ENCODE measurements at places on chromosomes 1 and 21.
A peak's percentile ranks its signal among the peaks of the same experiment; 100 is the strongest.

- DNase-seq = no peak
Measured at GRCh38 chr1:24266398-24266941, 52.7 kb upstream of the GRHL3 start.

GRCh38 chr1:17094664-17095063 is 24.6 kb downstream of the PADI2 start:
- no peak for DNase-seq

GRCh38 chr1:244155661-244156060 is 104.6 kb downstream of the ZBTB18 start:
- DNase-seq = no peak

DNA sequence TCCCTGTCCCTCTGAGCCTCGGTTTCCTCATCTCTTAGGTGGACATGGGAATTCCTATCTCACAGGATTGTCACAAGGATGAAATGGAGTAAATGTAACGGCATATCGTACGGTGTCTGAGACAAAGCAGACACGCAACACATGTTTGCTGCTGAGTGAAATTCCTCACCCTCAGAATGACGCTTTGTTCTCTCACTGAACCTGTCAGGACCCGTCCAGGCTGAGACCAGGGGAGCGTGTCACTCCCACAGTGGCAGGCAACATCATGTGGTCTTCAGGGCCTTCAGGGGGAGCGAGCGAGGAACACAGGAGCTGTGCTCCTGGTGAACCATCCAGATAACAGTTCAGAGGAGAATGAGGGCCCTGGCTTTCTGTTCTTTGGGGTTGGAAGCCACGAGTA is 74.2 kb downstream of the TOMM20 start:
- DNase-seq = no peak

GRCh38 chr21:38869946-38870345 is 64.2 kb downstream of the ETS2 start:
- DNase-seq = no peak

DNA sequence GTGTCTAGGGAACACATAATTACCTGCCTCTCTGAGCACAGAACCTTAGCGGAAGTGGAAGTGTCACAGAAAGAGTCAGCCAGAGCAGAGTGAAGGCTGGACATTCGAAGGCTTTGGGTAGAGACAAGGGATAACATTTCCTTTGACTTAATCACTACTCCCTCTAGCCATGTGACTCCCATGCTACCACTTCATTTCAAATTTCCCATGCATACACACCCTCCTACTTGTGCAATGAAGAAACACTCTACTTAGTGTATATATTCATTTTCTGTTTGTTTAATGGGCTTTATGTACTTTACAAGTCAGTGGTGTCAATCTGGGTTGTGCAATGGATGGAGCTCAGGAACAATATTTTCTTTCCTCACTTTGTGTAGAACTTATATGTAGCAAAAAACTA is 6.9 kb downstream of the ANKRD35 start:
- no peak for DNase-seq

GRCh38 chr1:151002051-151002450 is 4.7 kb downstream of the MINDY1 start:
- DNase-seq = no peak

- no peak for DNase-seq
Measured at GRCh38 chr1:158078569-158079080, 85.2 kb downstream of the KIRREL1 start.

- no peak for DNase-seq
Measured at GRCh38 chr1:92940541-92940940, 20.7 kb downstream of the DIPK1A start.

DNA sequence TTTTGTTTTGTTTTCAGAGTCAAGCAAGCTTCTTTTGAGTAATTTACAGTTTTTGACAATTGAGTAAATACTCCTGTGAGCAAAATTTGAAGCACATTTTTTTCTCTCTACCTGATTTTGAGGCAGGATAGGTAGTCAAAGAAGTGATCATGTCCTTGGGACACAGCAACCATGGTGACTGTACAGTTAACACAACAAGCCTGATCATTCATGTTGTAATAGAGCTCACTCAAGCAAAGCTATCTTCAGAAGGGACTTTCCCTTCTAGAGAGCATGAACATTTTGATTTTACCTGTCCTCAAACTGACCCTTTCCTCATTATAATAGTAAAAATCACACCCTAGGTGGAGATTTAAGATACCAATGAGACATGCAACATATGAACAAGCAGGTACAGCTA is 126.5 kb upstream of the KCNK1 start:
- DNase-seq = no peak

DNA sequence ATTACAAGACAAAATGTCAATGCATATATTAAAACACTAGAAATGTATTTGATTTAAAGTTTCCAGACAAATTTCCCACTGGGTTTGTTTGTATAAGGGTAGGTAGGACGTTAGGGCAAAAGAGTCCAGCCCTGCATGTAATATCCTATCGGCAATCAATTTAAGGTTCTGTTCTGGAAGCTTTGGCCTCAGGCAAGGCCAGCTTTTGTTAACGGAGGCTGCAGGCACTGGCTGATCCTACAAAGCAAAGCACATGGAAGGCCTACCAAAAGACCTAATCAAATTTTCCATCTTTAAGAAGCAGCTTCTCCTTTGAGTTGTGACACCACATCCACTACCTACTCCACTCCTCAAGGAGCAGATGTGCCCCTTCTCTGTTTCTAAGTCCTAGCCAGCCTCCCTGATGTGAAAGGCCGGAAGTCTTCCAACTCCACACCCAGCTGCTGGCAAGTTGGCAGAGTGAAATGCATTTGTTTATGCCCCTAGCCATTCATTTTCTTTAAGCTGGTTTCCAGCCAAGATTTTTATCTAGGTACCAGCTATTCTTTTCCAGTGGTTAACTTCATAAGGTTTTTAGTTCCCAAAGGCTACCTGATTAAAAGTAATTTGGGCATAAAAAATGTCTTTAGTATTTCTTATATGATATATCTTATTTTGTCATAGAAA is 452.6 kb downstream of the PTBP2 start:
- no peak for DNase-seq

GRCh38 chr1:193411714-193412113 is 225.3 kb upstream of the B3GALT2 start:
- no peak for DNase-seq

- DNase-seq = no peak
Measured at GRCh38 chr1:180842052-180842451, 70.6 kb upstream of the KIAA1614 start.

DNA sequence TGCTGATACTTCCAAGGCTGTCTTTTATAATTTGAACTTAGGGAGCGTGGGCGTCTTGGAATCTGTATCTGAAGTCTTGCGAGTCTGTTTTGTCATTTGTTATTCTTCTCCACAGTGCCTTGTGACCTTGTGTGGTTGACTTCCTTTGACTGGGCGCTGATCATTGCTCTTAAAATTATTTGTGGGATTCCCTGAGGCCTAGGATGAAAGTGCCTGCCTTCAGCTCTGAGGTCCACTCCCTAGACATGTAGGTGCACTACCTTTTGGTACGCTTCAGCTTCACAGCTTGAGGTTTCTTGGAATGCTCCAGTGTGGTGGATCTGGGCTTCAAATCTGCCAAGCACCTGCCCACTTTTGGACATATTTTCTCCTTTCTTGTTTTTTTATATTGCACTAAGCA is 50.2 kb upstream of the IGSF5 start:
- no peak for DNase-seq

- peak; percentile 18 for DNase-seq
Measured at GRCh38 chr1:3072391-3073185, 3.6 kb downstream of the PRDM16 start.
